Thyroid gland (tissue), 4 donors: ENCODE measurements at places on chromosomes 1 and 21. TPM values are rescaled to one million over a fixed set of nuclear protein-coding genes. Genes with fewer than 3 reads are reported as not detected.

The LAX1 gene
- total RNA-seq, result 0.40 TPM

The OR14K1 gene
- not detected for total RNA-seq

The TMOD4 gene
- not detected for total RNA-seq

The PSMA5 gene
- total RNA-seq, result 25.1 TPM

The MTMR11 gene
- 2.0 TPM for total RNA-seq

- DNase-seq, result peak; percentile 71
- peak overlapping the region; percentile 39 for H3K27ac ChIP-seq
- no peaks in the 10 kb centered on the region for H3K27me3 ChIP-seq
- no peaks in the 10 kb centered on the region for H3K36me3 ChIP-seq
- H3K4me1 ChIP-seq, result peaks cover 19% of the 10 kb centered on the region
Observed at GRCh38 chr1:33397125-33397506, 33.8 kb downstream of the PHC2 start.

DNA sequence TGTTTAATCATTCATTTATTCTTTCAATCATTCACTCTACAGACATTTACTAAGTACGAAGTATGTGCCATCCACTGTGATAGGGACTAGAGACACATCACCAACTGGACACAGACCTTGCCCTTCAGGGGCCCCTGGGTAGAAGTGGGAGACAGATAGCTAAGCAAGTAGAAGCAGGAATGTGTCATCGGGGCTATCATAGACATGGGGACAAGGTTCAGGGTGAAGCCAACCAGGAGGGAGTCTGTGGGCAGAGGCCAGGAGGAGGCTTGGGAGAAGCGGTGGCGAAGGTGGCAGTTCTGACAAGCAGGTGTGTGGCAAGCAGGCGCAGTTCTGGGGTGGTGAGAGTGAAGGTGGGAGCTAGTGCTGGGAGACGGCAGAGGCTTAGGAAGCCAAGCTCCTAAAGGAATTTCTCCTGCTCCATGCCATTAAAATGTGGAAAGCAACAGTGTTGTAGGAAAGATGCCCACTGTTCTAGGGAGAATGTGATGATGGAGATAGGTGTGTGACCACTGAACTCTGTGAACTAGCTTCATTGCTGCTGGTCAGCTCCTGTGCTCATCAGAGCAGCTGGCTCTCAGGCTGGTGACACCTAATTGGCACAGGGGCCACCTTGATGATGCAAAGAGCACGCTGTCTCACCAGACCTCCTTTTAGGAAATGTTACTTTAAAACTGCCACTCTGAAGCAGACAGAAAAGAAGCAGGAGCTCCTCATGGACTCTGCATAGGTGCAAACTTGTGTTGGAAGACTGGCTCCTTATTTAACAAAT, 79.7 kb upstream of the LPGAT1 start:
- no peaks in the 10 kb centered on the region for H3K36me3 ChIP-seq
- H3K27me3 ChIP-seq, result no peaks in the 10 kb centered on the region
- DNase-seq, result no peak

- no peak overlapping the region for H3K4me3 ChIP-seq
- no peak overlapping the region for H3K27ac ChIP-seq
- no peaks in the 10 kb centered on the region for H3K27me3 ChIP-seq
Observed at GRCh38 chr1:245971711-245972085, 535.4 kb downstream of the SMYD3 start.
